SK-N-DZ (cell line): ENCODE measurements at places on chromosomes 4 and X.

DNA sequence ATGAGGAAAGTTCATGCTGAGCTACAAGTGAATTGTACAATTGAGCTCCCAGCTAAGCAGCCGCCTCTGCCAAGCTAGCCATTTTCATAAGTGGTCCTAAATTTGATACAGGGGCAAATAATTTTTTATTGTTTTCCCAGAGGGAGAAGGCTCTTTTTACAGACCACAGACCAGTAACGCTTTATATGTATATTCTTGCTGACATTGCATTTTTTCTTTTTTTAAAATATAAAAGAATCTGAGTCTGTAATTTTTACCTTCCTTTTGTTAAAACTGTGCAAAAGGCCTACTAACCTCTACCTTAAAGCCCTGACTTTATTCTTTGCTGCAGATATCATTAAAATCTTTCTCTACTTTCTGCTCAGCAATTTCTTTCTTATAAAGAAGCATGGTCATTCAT lies 501.2 kb upstream of the INTU start:
- no peak for DNase-seq

DNA sequence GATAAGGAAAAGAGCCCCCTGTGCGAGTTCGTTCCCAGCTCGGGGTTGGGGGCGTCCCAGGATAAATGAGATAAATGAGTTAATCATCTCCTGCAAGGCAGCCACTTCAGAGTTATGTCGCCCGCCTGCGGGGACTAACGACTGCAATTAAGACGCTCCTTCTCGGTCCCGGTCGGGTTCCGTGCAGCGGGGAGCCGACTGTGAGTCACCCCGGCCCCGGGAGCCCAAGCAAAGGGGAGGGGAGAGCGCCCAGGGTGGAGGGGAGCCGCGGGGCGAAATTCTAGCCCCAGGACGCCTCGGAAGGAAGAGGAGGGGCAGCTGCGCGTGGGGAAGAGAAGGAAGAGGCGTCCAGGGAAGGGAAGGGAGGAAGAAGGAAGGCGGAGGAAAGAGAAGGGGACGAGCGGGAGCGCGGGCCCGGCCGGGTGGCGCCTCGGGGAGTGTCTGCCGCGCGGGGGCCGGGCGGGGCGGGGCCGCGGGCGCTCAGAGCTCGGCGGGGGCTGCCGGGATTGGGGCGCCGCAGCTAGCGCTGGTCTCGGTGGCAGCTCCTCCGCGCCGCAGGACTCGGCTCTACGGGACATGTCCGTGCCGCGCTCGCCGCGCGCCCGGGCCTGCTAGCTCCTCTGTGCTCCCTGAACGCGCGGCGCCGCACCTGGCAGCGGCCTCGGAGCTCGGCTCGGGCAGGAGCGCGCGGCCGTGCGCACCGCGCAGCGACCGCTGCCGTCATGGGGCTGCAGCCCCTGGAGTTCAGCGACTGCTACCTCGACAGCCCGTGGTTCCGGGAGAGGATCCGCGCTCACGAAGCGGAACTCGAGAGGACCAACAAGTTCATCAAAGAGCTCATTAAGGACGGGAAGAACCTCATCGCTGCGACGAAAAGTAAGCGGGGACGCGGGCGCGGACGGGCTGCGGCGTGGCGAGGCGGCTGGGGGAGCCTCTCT lies at the start of gene ARHGAP10:
Gene ARHGAP10, plus strand, starts transcription at position 509 of the 938 bp plus-strand sequence. Its CDS starts 214 bp downstream, at position 723.
- peak; percentile 55 for DNase-seq

DNA sequence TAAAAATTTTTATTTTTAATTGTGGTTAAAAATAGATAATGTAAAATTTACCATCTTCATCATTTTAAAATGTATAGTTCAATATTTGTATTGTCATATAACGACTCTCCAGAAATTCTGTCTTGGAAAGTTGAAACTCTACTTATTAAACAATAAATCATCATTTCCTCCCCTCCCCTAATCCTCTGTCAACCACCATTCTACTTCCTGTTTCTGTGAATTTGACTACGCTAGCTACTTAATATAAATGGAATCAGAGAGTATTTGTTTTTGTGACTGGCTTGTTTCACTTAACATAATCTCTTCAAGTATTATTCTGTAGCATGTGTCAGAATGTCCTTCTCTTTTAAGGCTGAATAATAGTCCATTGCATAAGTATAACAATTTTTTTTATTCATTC lies 729.0 kb upstream of the AADAT start:
- DNase-seq: no peak

- DNase-seq: no peak
Observed at GRCh38 chr4:143653031-143653430, 47.4 kb downstream of the FREM3 start.

GRCh38 chr4:61049018-61049417 lies 151.1 kb upstream of the ADGRL3 start:
- DNase-seq: no peak
